Spleen (tissue), 13 donors: ENCODE measurements at places on chromosomes 7 and 10.

DNA sequence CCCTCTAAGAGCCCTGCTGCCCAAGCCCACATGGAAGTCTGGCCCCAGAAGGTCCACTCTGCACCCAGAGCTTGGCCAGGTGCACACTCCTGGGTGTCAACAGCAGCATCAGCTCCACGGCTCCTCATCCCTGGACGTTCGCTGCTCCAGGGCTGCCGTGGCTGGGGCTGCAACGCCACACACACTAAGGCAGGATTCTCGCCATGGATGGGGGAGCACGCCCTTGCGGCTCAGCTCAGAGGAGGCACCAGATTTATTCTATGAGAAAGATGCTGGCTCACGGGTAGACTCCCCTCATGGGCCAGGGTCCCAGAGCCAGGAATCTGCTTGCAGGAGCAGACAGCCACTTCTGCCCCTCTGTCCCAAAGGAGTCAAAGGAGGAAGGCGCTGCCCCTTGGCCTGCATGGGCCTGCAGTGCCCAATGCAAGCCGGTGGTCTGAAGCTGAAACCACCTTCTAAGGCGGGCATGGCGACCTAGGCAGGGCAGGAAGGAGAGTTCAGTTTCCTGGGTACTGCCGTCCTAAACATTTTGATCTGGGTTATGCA is 42.1 kb downstream of the CFAP46 start:
- DNase-seq, result peak; percentile 57

GRCh38 chr10:3925184-3925583 is 140.2 kb upstream of the KLF6 start:
- no peak for DNase-seq

DNA sequence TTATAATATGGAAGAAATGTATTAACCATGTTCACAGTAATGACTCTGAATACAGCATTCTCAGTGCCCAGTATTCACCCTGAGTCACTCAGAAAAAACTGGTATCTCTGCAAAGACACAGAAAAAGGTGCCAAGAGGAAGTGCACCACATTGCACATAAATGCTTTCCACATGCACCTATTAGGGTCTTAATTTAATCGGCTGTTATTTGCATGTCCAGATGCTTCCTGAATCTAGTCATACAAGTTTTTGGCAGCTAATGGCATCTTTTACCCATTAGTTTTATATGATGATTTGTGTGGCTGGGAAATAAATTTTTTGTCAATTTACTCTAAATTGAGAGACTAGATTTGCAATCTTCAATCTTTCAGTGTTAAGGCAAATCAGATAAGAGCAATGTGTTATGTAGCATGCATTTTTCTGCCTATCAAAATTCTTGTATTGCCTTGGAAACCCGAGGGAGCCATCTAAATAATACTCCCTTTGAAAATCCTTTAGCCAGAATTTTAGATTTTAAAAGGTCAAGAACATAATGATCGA is 58.2 kb downstream of the ZNF680 start:
- no peak for DNase-seq

- no peak for DNase-seq
Measured at GRCh38 chr10:2897619-2898508, 169.5 kb upstream of the PFKP start.

DNA sequence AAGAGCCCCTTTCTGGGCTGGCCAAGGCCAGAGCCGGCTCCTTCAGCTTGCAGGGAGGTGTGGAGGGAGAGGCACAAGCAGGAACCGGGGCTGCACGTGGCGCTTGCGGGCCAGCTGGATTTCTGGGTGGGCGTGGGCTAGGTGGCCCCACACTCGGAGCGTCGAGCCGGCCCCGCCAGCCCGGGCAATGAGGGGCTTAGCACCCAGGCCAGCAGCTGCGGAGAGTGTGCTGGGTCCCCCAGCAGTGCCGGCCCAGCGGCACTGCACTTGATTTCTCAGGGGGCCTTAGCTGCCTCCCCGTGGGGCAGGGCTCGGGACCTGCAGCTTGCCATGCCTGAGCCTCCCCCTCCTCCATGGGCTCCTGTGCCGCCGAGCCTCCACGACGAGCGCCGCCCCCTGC is 48.1 kb downstream of the SH2D4B start:
- DNase-seq, result no peak
